GF-D8 (cell line): ENCODE measurements at places on chromosomes 6 and 20.

DNA sequence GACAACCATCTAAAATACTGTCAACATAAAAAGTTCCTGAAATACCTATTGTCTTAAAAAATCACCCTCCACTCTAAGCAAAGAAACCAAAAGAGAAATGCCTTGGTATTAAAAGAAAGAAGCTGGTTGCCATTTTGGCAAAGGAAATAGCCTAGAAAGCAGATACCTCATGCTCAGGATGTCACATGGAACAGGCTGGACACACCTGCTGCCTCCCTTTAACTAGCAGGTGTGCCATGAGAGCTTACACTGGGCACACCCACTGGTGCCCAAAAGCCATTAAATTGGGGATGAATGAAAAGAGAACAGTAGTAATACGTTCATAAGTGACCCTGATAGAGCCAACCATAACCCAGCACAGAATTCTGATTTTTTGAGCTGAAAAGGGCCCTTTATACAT lies 1.5 kb downstream of the SLC23A2 start:
- no peak for DNase-seq

- no peak for DNase-seq
Observed at GRCh38 chr6:48068278-48069251, 42.4 kb downstream of the PTCHD4 start.

DNA sequence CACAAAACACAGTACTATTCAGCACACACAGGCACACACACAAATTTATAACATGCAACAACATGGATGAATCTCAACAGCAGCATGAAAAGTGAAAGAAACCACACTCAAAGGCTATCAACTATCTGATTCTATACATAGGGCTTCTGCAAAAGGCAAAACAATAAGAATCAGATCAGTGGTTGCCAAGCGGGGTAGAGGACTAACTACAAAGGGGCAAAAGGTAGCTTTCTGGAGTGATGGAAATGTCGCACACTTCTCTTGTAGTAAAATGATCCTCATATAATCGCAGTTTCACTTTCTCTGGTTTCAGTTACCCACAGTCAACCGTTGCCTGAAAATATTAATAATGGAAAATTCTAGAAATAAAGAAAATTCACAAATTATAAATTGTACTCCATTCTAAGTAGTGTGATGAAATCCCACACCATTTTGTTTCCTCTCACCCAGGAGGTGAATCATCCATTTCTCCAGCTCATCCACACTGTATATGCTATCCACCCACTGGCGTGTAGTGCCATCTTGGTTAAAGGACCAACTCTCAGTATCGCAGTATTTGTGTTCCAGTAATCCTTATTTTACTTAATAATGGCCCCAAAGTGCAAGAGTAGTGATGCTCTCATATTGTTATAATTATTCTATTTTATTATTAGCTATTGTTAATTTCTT lies 12.8 kb upstream of the PLN start:
- no peak for DNase-seq

DNA sequence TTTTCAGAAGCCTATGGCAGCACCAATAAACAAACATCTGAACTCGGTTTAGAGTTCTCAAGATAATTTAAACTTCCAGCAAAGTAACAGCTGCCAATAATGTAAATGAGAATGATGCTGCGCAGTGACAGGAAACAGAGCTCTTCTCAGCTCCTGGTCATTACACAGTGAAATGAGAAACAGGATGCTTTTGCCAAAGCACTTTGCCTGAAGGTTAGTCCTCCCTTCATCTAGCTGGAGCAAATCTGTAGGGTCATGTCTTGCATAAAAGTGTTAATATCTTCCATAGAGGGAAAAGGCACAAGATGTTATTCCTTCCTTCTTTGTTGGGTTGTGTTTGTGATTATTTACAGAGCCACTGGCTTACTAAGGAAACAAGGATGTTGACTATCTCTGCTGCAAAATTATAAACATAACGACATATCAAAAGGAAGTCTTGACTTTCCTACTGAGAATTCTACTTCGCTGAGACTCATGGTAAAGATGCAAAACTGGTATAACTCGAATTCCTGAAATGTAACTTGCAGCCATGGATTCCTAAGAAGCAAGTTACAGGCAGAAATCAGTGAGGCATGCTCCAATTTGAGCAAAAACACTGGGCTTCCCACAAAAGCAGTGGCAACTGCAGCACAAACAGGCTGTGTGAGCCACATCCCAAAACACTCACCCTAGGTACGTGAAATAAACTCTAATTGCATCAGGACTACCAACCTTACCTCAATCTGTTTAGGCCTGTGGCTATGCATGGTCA lies 102.5 kb upstream of the BEND6 start:
- no peak for DNase-seq

DNA sequence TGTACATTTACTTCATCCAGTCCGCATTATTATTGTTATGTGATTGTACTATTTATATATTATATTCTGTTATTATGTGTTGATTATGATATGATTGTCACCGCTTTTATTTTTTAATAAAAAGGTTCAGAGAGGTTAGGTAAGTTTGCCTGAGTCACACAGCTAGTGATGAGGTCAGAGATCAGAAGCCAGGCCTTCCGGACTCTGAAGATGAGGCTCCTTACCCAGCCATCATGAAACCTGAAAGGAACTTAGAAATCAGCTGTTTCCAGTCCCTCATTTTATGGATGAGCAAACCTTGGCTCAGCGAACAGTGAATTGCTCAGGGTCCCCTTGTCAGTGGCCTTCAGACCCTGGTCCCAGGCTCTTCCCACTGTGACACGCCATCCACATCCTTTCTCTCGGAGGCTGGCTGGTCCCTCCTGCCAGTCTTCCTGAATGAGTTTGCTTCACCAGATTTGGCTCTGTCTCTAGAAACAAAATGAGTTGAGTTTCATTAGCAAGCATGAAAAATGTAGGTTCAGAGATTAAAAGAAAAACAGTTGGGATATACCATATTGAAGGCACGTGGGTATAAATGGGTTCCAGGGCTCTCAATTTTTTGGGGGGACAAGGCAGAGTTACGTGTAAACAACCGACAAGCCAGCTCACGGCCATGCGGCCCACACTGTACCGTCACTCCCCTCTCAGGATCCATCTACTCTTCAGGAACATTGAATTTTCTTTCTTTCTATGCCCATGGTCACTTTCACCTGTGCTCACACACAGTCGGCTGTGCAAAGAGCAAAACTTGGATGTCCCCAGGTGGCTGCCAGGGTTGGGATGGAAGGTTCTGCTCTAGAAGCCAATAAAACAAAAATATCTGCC lies 132.9 kb downstream of the ZDHHC14 start:
- DNase-seq, result no peak

GRCh38 chr6:41302638-41303037 lies 16.2 kb upstream of the TREM1 start:
- peak; percentile 20 for DNase-seq

- no peak for DNase-seq
Observed at GRCh38 chr6:24897186-24897585, 38.6 kb downstream of the RIPOR2 start.

GRCh38 chr6:16721977-16722376 lies 39.3 kb downstream of the ATXN1 start:
- no peak for DNase-seq

GRCh38 chr6:105476978-105477377 lies 74.1 kb upstream of the PREP start:
- DNase-seq, result no peak

GRCh38 chr6:39210450-39210849 lies 18.8 kb downstream of the KCNK5 start:
- no peak for DNase-seq
